Neural crest cell (in vitro differentiated cells): ENCODE measurements at places on chromosomes 3 and 15. TPM values are rescaled to one million over a fixed set of nuclear protein-coding genes. Genes with fewer than 3 reads are reported as not detected.

The C3orf49 gene
- total RNA-seq, result not detected in 2 replicates

DNA sequence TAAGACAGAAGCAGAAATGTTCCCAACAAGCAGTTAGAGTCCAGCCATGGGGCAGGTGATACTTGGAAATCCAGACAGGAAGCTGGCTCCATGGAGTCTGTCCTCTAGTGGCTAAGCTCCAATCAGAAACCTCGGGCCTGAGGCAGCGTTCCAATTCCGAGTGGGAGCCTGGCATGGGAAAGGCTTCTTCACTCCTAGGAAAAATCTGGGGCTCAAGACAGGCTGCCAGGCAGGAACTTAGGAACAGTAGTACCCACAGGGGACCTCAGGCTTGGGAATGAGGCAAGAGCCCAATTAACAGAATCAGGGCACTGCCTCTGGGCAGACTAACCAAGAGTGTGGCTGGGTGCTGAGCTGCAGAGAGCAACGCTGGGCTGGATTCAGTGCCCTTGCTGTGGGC is 6.2 kb upstream of the ATP13A4 start:
- H3K4me1 ChIP-seq, result no peaks in the 10 kb centered on the region
- H3K36me3 ChIP-seq, result no peaks in the 10 kb centered on the region
- no peak overlapping the region for H3K27ac ChIP-seq
- no peak for DNase-seq
- H3K27me3 ChIP-seq, result no peaks in the 10 kb centered on the region
- H3K4me3 ChIP-seq, result no peak overlapping the region

DNA sequence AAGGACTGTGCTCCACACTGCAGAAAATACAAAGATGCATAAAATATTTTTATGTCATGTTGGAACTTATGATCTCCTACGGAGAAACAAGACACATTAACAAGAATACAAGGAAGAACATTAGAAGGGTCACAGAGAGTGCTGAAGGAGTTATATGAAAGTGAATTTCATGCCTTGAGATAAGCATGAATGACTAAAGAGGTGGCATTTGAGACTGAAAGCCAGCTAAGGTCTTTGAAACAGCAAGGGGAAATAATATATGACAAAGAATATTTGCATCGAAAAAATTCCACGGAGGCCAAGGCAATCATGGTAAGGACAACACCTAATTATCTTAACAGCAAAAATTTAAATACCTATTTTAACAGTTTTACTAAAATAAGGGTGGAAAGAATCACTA is 12.5 kb downstream of the GSK3B start:
- peaks cover 8% of the 10 kb centered on the region for H3K36me3 ChIP-seq
- H3K4me3 ChIP-seq, result no peak overlapping the region
- peaks cover 24% of the 10 kb centered on the region for H3K4me1 ChIP-seq
- H3K27ac ChIP-seq, result no peak overlapping the region
- no peaks in the 10 kb centered on the region for H3K27me3 ChIP-seq
- no peak for DNase-seq

DNA sequence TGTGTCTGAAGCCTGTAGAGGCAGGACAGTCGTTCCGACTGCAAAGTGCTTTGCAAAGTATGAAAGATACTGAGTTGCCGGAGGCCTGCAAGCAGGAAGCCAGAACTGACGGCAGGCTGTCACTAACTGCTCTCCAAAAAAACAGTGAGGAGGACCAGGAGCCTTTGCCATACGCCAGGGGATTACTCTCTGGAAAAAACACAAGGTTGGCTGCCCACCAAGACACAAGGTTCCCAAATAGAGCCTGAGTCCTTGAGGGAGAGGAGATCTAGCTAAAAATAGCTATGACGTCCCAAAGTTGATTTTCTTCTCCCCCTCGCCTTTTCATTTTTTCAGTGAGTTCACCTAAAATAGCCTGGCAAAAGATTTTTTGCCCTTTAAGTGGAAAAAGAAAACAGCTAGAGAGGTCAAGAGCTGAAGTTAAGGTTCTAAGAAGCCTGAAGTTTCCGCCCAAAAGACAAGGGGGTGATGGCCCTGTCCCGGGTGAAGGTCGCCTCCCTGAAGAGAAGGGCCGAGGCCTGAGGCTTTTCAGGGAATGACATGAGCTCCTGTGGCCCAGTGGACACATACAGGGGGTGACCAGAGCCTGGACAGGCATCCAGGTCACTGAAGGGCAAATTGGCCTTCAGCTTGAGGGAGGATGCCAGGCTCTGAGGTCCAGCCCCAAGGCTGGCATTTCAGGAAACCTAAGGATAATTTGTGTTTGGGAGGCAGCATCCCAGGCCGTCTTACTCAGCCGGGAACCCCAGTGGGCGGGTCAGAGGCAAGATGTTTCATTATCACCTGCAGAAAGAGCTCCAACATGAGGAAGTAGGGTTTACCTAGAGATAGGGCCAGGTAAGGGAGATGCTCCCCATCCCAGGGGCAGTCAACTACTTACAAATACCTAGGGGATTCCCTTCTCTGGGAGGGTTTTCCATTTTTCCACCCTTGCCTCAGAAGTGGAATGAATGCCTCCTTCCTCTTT is 44.9 kb upstream of the DGKG start:
- H3K36me3 ChIP-seq, result no peaks in the 10 kb centered on the region
- no peaks in the 10 kb centered on the region for H3K4me1 ChIP-seq
- H3K27ac ChIP-seq, result no peak overlapping the region
- H3K27me3 ChIP-seq, result peaks cover 5% of the 10 kb centered on the region
- no peak for DNase-seq

DNA sequence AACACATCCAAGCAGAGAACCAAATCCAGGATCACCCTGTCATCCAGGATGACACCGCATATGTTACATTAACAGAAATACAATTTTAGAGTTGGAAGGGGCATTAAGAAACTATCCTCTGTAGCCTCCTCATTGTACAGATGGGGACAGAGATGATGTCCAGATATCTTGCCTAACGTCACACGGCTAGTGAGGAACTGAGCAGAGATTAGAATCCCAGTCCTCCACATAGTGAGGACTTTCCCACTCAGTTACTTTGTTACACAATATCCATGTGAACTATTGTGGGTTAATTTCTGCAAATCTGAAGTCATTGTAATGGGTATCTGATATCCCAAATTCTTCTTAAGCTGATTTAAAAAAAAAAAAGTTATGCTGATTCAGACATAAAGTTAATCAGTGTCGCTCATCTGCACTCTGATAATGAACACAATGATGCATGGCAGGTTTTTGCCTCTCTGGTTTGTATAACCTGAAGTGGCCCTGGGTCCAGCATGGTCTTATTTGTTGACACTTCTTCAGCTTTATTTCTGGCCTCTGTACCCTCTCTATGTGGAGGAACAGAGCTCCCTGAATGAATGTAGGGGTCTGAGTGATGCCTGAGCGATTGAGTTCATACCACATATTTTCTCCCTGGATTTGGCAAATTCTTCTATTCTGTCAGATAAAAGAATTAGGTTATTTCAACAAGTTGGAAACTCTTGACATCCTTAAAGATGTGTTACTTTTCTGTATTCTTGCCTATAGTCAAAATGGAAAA is 76.0 kb upstream of the LIMD1 start:
- H3K27ac ChIP-seq, result no peak overlapping the region
- H3K4me1 ChIP-seq, result no peaks in the 10 kb centered on the region
- no peaks in the 10 kb centered on the region for H3K27me3 ChIP-seq

DNA sequence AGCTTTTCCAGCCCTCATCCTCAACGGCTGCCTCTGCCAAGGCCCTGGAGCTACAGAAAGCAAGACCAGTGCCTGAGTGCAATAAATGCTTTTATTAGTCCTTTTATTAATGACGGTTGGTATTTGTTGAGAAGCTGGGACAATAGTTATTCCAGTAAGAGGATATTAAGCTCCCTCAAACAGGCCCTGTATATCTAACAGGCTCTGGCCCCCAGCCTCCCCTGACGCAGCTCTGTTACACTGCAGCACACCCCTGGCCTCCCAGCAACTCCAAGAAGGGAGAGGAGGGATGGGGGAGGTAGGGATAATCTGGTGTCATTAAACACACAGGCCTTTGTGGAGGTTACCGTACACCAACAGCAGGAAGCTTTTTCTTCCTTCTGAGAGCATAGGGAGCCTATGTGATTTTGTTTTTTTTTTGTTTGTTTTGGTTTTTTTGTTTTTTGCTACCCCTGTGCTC is 30.8 kb upstream of the MAGEF1 start:
- H3K27me3 ChIP-seq, result no peaks in the 10 kb centered on the region
- peaks cover 11% of the 10 kb centered on the region for H3K4me1 ChIP-seq
- DNase-seq, result no peak
- H3K36me3 ChIP-seq, result no peaks in the 10 kb centered on the region
- H3K27ac ChIP-seq, result no peak overlapping the region
- H3K4me3 ChIP-seq, result no peak overlapping the region

GRCh38 chr3:156776031-156776430 is 50.1 kb upstream of the LEKR1 start:
- peaks cover 26% of the 10 kb centered on the region for H3K4me1 ChIP-seq
- no peak for DNase-seq
- H3K27me3 ChIP-seq, result no peaks in the 10 kb centered on the region
- H3K36me3 ChIP-seq, result no peaks in the 10 kb centered on the region
- H3K4me3 ChIP-seq, result no peak overlapping the region

- no peak for DNase-seq
- no peaks in the 10 kb centered on the region for H3K36me3 ChIP-seq
- peaks cover 3% of the 10 kb centered on the region for H3K27me3 ChIP-seq
- no peak overlapping the region for H3K4me3 ChIP-seq
Observed at GRCh38 chr3:100662113-100662823, 47.0 kb upstream of the TFG start.
